ENCODE measurements at places on chromosomes 3 and 15.

- no peak for DNase-seq
Observed at GRCh38 chr3:53799338-53799865, 46.8 kb downstream of the CHDH start.

DNA sequence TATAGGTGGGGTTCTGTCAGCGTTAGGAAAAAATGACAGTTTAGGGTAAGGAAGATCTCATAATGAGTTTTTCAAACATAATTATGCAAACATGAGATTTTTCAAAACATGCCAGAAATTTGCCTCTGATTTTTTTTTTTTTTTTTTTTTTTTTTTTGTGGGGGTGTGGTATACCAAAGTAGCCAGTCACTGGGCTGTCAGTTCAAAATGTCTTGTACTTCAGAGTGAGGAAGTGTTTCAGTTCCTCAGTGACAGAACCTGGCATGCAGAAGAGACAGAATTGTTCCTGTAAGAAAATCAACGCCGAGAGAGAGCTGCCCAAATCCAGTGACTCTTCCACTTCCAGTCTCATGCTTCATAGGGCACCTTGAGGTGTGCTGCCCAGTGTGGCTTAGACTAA is 9.7 kb downstream of the NCBP2 start:
- DNase-seq, result no peak

DNA sequence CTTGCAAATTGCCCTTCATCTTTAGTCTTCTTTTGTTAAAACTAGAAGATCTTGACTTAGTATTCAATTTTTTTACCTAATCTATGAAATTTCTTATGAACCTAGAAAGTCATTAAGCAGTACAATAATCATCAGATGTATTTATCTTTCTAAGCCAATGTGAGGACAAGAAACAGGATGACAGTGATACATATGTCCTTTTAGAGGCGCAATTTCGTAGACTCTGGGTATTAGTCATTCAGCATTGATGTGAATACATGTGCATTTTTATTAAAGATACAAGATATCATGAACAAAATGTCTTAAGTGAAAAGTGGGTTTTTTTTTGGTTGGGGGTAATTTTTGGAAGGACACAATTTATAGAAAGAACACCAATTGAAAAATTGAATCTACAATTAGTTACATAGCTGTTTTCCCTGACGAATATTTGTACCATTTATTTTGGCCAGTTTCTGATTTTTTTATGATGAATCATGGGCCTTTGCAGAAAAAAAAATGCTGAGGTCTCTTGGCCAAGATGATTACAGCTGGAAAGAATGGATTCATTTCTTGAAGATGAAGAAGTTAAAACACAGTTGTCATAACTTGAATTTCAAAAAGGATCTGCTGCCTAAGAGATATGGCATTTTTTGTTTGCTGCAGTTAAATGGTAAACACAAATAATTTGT is 48.9 kb upstream of the AGTR1 start:
- DNase-seq, result no peak

DNA sequence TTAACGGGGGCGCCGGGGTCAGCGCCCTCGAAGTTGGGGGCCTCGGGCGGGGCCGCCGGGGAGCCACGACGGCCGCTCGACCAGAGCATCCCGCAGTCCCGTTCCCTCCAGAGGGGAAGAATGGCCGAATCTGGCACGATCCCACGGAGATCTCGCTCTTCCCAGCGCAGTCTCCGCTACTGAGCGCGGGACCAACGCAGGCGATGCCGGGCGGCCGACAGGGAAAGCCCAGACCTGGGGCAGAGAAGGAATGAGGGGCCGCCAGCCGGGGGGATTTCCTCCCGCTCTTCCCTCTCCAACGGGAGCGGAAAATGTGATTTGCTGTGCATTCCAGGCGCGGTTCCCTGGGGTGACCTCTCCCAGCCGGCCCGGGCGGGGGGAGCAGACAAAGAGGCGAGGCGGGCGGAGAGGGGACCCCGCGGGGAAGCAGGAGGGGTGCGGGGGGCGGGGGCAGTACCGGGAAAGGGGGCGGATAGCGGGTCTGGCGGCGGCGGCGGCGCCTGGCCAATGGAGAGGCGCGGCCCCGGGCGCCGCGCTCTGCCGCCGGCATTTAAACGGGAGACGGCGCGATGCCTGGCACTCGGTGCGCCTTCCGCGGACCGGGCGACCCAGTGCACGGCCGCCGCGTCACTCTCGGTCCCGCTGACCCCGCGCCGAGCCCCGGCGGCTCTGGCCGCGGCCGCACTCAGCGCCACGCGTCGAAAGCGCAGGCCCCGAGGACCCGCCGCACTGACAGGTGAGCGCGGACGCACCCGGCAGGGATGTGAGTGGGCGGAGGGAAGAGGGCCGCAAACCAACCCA is at the start of gene GREM1:
Gene GREM1, plus strand, starts transcription at position 579 of the 801 bp plus-strand sequence. CDS start 12,687 bp downstream, outside the sequence.
- no peak for DNase-seq

DNA sequence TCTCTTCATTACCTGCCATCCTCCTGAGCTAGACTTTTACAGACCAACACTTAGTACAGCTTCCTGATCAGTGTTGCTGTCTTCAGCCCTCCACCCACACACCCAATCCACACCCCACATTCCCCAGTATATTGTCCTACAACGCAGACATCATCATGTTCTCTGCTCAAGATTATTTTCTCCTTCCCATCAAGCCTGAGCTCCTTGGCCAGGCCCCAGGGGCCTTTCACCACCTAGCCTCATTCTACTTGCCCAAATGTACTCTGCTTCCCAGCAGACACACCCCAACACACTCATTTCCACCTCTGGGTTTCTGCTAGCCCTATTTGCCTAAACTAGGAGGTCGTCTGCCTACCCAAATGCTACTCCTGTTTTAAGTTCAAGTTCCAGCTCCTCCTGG is 37.0 kb downstream of the DAPK2 start:
- no peak for DNase-seq

- peak; percentile 12 for DNase-seq
Observed at GRCh38 chr3:190575437-190576185, 61.7 kb downstream of the IL1RAP start.

GRCh38 chr15:65738649-65739048 is 53.4 kb downstream of the DENND4A start:
- no peak for DNase-seq

DNA sequence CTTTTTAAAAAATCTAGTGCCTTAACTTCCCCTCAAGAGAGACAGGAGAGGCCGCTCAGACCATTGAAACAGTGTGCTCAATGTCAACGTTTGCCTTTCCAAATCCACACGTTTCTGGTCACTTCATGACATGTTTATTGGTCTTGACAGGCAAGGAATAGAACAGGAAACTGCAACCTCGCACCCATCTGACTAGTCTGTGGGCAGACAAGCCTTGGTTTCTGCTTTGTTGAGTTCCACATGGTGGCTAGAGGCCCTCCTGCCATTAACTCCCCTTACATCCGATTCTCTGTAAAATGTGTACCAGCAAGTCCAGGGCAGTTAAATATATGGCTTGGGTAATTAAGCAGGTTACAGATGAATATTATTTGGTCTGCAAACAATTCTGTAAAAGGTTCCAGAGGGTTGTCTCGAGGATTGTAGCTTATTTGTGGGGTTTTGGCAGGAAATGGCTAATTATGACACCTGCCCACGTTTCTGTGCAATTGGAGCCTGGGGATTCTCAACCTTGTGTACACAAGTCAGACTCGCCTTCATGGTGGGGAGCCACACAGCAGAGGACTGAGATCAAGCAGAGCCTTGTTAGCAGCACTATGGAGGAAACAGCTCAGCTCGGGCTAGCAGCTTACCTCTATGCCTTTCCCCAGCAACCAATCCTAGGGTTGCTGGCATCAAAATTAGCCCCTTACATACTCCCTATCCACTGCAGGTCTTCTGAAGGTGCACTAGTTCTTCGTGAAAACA is 317.5 kb upstream of the IGF1R start:
- no peak for DNase-seq

GRCh38 chr3:88019024-88019423 is 39.8 kb downstream of the CGGBP1 start:
- DNase-seq, result peak; percentile 56

- DNase-seq, result no peak
Observed at GRCh38 chr15:29514926-29515325, 245.3 kb upstream of the NSMCE3 start.

- DNase-seq, result no peak
Observed at GRCh38 chr15:50925281-50925680, 16.8 kb downstream of the AP4E1 start.

DNA sequence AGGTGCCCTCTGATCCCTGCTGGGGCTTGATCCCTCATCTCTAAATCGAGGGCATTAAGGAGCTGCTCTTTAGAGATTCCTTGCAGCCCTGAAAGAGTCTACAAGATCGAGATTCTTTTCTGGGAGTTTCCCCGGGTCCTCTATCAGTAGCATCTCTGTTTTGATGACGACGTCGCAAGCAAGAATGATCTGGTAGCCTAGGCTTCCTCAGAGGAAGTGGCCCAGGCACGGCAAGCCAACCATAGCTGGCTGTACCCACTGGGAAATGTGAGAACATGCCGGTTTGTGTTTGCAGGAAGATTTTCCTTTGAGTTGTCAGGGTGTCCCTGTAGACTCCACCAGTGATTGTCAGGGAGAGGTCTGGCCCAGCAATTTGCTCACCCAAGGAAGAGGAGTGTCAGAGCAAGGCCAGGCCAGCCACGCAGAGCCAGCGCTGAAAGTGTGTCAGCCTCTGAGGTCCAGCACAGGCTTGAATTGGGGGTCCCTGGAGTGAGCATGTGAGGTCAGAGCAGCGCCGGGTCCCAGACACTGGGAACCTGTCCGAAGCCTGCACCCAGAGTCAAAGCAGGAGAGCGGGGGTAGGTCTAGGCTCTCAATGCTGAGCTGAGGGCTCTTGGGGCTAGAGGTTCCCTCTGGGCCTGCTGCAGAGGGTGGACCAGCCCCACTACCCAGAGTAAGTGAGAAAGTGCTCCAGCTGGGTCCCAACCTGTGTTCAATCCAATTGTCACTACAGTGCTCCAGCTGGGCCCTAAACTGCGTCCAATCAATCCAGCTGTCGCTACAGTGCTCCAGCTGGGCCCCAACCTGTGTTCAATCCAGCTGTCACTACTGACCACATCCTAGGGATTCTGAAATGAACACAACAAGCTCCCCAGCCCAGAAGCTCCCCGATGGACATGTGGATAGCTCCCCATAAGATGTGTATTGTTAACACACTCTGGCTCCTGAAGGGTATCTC is 95.7 kb downstream of the CHDH start:
- DNase-seq, result no peak

GRCh38 chr15:42215913-42216829 is 8.1 kb upstream of the VPS39 start:
- no peak for DNase-seq

DNA sequence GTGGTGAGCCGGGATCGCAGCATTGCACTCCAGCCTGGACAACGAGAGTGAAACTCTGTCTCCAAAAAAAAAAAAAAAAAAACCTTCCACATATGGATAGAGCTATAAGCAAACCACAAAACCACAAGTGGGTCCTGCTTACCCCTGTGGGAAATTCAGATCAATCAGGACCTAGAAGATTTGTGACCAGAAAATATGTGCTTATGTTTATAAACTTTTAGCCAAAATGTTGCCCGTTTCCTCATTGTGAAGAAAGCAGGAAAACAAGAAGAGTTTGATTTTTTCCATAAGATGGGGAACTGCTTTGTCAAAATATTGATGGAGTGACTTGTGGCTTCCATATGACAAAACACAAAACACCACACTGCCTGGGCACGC is 3.4 kb upstream of the SLC25A38 start:
- DNase-seq, result no peak

GRCh38 chr3:12132881-12133280 is 25.8 kb downstream of the TIMP4 start:
- no peak for DNase-seq

- peak; percentile 7 for DNase-seq
Observed at GRCh38 chr3:129892486-129892856, 1.0 kb downstream of the TMCC1 start.

- DNase-seq, result no peak
Observed at GRCh38 chr15:58704155-58704865, 45.2 kb downstream of the ADAM10 start.

DNA sequence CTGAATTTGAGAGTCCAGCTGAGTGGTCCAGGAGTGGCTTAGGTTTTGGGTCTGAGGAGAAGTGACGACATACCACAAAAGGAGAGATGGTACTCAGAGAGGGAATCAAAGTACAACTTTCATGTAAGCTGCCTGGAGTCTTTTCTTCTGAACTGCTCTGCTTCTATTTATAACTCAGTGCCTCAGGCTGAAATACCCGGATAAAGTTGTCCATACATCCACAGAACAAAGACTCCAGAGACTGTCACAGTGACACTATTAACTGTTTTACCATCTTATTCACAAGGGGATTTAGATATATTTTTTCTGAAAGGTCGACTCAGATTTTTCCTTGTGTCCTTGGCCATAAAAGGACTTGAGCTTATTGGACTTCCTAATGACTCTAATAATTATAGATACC is 264.3 kb upstream of the DNAJC19 start:
- DNase-seq, result no peak

GRCh38 chr3:170038434-170039110 is 777 bp downstream of the GPR160 start:
- no peak for DNase-seq

- DNase-seq, result no peak
Observed at GRCh38 chr3:21117370-21117769, 633.6 kb downstream of the ZNF385D start.

DNA sequence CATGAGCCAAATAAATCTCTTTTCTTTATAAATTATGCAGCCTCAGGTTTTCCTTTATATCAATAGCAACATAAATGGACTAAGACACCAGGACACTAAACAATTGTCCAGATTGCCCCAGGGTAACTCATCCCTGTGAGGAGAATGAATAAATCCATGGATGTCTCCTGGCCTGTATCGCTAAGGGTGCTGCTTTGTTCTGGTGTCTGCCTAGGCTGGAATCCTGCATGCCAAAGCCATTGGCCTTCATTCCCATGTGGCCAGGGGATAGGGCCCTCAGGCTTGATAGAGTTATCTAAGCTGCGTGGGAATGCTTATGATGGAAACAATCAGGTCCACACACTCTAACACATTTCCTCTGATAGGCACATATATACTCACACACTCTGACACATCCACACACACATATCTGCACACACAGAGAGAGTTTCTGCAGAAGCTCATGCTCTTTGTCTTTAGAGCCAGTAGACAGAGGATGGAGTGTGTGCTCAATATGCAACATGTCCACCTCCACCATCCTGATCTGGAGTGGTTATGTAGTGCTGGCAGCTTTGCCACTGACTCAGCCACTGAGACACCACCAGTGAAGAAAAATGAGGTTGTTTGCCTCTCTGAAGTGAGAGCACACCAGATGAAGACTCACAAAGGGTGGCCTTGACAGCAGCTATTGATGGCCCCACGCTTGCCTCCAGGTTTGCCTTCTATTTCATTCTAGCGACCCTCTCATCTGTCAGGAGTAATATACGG is 24.0 kb upstream of the DGKG start:
- no peak for DNase-seq
